ENCODE measurements at places on chromosomes 16 and 17.

DNA sequence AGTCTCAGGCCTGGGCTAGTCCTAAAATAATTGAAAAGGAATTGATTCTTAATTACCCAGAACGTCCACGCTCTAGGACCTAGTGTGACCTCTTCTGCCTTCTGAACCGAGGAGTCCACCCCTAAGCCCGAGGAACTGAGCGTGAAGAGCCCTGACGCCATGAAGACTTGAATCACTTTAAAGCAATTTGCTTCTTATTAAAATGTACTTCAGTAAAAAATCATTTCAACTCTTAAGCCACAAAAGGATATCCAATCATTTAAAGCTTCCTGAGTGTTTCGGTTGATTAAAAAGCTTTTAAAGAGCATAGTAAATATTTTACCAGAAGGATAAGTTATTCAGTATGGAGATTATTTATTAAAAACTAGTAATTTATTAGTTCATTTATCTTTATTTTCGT is 11.6 kb downstream of the HSBP1 start:
- DNase-seq, result no peak

DNA sequence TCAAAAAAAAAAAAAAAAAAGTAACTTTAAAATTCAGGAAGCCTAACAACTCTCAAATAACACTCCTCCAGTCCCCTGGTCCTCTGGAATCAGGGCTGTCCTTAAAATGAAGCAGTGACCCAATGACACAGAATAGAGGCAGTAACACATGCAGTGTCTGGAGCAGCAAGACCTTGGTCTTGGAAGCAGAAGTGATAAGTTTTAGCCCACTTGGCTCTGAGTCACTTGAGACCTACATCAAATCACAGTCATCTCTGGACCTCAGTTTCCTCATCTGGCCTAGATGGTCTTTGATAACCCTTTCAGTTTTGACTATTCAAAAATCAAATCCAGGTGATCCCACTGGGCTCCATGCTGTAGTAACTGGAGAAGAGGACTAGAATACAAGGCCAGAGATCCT is 39.0 kb downstream of the LYRM1 start:
- no peak for DNase-seq

- DNase-seq, result no peak
Measured at GRCh38 chr16:89047331-89048089, 46.1 kb upstream of the ACSF3 start.

- DNase-seq, result no peak
Measured at GRCh38 chr17:27980043-27980442, 62.4 kb upstream of the NLK start.

DNA sequence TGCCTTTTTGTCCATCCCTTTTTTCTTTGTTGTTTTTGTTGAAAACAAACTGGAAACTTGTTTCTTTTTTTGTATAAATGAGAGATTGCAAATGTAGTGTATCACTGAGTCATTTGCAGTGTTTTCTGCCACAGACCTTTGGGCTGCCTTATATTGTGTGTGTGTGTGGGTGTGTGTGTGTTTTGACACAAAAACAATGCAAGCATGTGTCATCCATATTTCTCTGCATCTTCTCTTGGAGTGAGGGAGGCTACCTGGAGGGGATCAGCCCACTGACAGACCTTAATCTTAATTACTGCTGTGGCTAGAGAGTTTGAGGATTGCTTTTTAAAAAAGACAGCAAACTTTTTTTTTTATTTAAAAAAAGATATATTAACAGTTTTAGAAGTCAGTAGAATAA is 4.9 kb downstream of the SOX9 start:
- DNase-seq, result no peak

GRCh38 chr17:916315-916714 is 63.3 kb downstream of the NXN start:
- DNase-seq, result no peak

DNA sequence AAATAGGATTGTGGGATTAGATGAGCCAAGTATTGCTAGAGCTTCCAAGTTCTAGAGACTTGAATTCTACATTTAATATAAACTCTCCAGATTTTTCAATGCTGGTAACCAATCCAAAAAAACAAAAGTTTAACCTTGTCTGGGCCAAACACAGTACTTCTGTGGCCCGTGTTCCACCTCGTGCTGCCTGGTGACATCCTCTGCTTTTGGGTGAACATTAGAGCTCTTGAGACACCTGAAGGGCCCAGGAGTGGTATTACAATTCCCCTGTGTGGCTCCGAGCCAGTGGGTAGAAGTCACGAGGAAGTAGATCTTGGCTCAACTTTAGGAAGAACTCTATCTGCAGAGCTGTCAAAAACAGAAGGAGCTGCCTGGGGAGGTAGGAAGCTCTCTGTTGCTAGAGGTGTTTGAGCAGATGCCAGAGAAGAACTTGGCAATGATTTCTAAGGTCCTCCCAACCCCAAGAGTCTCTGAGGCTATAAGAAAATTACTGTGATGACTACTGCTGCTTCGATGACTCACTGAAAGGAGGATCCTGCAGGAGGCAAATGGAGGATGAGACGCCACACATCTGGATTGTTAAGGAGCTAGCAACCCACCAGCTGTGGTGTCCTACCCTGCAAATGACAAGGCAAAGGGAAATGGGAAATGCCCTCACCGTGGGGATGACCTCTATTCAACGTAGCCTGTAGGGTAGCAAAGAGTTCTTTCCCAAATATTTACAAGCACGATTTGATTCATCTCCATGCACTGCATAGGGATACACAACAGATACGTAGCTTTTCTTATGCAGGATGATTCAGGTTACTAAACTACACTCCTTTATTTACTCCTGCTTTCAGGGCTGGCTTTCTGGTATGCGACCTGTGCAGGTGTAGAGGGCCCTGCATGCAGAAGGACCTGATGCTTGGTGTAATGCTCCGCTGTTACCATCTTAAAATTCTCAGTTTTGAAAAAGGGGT is 45.8 kb upstream of the GAS7 start:
- no peak for DNase-seq

DNA sequence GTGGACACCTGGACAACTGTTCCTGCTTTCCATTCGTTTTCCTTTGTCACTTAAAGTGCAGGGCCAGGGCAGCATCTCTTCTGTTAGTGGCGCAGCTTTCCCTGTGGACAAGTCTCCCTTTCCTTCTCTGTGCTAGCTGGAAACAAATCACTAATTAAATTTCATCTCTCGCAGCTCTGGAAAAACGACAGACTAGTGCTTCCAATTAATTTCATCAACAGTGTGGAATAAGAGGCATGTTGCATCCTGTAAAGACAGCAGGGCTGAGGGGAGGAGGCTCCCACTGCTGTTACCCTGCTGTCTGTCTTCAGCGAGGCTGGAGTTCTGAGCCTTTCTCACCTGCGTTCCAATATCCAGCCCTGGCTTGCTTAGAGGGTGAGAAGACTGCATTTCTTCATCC is 352.1 kb upstream of the HSBP1 start:
- DNase-seq, result no peak

- peak; percentile 47 for DNase-seq
Measured at GRCh38 chr17:55664287-55664686, 58.4 kb downstream of the TMEM100 start.

DNA sequence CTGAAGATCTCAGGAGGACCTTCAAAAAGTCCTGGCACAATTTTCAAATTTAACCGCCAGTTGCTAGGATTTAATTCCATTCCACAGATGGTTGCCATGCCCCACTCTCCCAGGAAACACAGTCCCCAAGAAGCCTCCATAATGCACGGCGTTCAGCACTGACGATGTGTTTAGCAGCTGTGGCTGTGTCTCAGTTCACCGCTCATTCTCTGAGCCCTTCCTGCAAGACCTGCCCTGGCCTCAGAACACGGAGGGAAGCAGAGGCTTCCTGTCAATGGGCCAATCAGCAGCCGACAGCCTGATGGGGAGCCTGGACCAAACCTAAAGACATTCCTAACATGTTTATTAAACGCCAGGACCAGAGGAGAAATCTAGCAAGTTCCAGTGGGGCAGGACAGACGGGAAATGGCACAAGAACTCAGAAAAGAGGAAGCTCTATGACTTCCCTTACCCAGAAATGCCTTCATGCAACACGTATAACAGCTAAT is 4.9 kb downstream of the MYLK3 start:
- peak; percentile 49 for DNase-seq

- no peak for DNase-seq
Measured at GRCh38 chr16:4011940-4012629, 104.2 kb downstream of the ADCY9 start.

DNA sequence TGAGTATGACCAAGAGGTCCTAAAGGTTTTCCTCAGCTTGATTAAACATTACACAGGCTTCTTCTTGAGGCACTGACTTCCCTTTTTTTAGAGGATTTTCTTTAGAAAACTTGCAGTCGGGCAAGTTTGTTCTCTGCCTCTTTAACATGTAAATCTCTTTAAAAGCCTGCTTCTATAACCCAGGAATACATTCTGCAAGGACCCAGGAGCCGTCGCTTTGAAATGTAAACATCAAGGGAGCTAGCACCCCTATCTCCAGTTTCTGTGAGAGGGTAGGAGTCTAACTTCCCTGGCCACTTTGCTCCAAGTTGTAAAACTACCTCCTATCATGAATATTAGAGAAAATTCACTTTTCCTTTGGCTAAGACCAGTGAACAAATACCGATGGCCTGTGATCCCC is 201.5 kb upstream of the CPHXL start:
- DNase-seq, result no peak

- no peak for DNase-seq
Measured at GRCh38 chr17:29394761-29395160, 4.6 kb downstream of the TAOK1 start.
